CD4-positive, alpha-beta T cell treated with Interleukin-1 beta for 1 hour (primary cell): ENCODE measurements at places on chromosomes 6 and 20.
A peak's percentile ranks its signal among the peaks of the same experiment; 100 is the strongest.

DNA sequence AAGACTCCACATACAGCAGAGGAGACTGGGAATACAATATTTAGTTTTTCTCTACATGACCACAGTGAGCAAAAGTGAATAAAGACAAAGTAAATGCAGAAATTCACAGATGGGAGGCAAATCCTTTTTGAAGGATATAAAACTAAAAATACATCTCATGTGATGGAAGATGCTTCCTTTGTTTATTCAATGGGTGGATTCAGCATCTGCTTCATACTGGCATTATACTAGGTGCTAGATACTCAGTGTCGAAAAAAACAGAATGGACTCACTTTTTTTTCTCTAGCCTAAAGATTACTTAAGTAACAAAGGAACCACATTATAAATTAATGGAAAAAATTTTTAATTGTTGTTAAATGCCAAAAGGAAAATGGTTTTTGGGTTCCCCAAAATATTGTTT is 216.2 kb downstream of the TRDN start:
- no peak for DNase-seq

- no peak for DNase-seq
Measured at GRCh38 chr6:44131892-44132291, 4.5 kb downstream of the TMEM63B start.

DNA sequence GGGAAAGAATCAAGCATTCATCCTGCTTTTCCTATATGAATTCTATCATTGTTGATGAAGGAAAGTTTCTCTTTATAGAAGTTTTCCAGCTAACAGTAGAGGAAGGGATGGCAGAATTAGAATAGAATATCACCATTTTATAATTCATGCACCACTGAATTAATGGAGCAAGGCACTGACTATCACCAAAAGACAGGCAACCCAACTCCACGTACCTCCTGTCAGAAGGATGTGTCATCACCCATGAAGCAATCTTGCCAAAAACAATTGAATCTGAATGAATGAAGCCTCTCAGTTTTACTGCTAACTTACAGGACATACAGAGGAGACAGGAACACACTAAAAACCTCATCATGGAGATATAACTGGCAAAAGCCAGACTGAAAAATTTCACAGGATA is 122.4 kb downstream of the NFATC2 start:
- no peak for DNase-seq

- DNase-seq: peak; percentile 25
Measured at GRCh38 chr6:158770533-158771330, 48.4 kb downstream of the EZR start.

DNA sequence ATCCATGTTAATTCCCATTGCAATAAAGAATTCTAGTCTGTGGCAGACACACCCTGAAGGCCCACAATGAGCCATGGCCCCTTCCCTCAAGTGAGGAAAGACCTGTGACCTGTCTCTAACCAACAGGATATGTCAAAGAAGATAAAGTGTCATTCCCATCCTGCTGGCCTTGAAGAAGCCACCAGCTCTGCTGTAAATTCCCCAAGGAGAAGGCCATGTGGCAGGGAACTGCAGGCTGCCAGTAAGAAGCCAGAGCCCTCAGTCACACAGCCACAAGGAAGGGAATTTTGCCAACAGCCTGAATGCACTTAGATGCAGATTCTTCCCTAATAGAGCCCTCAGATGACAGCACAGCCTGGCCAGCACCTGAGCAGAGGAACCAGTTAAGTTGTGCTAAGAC is 24.8 kb downstream of the VIP start:
- no peak for DNase-seq

- no peak for DNase-seq
Measured at GRCh38 chr6:144266091-144266649, 19.0 kb upstream of the UTRN start.

GRCh38 chr6:152189736-152190135 is 382.3 kb downstream of the ESR1 start:
- DNase-seq: no peak

DNA sequence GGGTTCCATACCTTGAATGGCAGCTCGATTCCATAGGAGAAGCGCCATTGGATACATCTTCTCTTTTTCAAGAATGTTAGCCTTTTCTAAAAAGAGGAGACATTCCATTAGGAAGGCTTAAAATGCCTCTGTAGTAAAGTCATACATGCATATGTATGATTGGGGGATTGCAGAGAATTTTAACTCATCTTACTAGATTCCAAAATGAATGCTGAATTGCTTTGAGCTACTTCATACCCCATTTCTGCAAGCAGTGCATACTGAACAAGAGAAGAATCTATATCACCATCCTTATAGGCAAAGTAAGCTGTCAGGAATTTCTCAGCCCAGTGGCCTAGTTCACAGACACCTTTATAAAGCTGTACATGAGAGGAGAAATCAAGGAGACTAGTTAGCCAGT is 80.3 kb downstream of the NDUFAF5 start:
- no peak for DNase-seq

DNA sequence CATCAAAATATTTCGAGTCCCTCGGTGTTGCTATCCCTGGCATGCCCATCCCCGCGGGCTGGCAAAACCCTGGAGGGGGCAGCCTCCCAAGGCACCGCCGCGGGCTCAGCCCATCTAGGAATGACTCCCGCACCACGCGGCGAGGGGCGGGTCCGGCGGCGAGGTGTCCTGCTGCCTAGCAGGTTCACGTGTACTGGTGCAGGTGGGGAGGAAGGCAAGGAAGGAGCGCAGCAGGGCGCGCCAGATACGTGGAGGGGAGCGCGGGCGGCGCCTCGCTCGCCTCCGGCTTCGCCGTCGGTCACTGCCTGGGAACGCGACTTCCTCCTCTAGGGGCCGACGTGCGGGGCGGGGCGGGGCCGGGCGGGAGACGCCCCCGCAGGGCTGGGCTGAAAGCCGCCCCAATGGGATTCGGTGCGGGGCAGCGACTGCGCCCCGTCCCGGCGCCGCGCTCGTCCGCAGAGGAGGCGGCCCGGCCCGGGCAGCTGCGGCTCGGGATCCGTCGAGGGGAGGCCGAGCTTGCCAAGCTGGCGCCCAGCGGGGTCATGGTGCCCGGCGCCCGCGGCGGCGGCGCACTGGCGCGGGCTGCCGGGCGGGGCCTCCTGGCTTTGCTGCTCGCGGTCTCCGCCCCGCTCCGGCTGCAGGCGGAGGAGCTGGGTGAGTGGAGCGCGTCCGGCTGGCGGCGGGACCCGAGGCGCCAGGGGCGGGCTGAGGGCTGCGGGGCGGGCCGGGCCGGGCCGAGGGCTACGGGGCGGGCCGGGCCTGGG is at the start of gene DCBLD1:
TSS of gene DCBLD1 (plus strand) at position 435 of the 764 bp plus-strand sequence. CDS start at position 543, 108 bp downstream.
- DNase-seq: peak; percentile 60

GRCh38 chr6:83151114-83151513 is 42.0 kb downstream of the PGM3 start:
- no peak for DNase-seq

DNA sequence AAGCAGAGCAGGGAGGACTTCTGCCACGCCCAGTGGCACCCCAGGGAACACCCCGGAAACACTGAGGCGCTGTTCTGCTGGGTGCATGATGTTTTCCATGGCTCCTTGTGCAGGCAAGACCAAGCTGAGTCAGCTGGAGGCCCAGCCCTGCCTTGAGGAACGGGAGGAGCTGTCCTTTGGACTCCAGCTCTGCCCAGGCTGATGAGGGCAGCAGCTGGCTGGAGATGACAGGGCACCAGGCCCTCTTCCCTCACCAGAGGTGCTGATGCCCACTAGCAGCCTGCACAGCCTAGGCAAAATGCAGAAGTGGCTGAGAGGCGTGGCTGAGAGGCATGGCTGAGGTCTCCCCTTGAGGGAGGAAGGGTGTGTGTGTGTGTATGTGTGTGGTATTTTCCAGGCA is 2.4 kb downstream of the C6orf132 start:
- DNase-seq: no peak

DNA sequence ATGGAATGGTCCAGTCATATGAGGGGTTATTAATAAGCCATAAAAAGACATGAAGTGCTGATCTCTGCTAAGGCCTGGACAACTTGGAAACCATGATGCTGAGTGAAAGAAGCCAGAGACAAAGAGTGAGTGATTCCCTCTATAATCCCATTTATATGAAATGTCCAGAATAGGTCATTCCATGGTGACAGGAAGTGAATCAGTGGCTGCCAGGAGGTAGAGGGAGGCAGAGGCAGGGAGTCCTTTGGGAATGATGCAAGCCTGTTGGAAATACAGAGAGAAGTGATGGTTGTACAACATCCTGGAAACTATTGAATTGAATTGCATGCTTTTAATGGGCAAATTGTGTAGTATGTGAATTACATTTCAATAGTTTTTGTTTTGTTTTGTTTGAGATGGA is 26.4 kb downstream of the ANKRD60 start:
- DNase-seq: no peak
